HFF-Myc (cell line): ENCODE measurements at places on chromosomes 2 and 18.

DNA sequence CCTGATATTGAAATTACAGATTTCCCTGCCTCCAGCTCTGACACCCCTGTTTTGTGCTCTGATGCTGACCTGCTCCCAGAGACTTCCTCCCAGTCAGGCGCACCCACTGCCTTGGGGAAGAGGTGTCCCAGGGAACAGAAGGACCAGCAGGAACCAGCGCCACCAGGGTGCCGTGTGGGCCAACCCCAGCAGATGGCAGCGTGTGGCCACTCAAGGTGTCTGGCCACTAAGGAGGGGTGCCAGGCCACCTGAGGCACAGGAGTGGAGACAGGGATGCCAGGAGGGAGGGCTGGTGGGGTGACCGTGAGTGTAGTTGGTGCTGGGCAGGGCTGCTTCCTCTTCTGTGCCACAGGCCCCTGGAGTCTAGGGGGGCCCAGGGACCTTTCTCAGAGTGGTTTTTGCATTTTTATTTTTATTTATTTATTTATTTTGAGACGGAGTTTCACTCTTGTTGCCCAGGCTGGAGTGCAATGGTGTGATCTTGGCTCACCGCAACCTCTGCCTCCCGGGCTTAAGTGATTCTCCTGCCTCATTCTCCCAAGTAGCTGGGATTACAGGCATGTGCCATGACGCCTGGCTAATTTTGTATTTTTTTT lies 56.0 kb downstream of the TEX44 start:
- no peak for DNase-seq

- DNase-seq: no peak
Observed at GRCh38 chr2:133262893-133263292, 305.4 kb downstream of the NCKAP5 start.

DNA sequence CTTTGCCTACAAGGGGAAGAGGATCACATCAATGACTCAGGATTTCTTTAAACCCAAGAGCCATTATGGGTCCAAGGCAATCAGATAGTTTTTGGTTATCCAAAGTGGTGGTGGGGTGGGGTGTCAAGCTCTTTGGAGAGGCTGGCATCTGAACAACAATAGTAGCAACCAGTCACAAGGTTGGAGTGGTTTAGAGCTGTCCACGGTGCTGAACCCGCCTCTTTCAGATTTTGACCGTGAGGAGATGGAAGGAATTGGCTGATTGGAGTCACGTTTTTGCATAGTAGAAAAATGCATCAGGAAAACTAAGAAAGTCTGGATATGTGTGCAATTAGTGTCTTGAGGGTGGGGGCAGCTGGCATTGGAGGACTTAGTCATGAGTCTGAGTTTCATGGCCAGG lies 159.9 kb downstream of the LOXHD1 start:
- DNase-seq: no peak

DNA sequence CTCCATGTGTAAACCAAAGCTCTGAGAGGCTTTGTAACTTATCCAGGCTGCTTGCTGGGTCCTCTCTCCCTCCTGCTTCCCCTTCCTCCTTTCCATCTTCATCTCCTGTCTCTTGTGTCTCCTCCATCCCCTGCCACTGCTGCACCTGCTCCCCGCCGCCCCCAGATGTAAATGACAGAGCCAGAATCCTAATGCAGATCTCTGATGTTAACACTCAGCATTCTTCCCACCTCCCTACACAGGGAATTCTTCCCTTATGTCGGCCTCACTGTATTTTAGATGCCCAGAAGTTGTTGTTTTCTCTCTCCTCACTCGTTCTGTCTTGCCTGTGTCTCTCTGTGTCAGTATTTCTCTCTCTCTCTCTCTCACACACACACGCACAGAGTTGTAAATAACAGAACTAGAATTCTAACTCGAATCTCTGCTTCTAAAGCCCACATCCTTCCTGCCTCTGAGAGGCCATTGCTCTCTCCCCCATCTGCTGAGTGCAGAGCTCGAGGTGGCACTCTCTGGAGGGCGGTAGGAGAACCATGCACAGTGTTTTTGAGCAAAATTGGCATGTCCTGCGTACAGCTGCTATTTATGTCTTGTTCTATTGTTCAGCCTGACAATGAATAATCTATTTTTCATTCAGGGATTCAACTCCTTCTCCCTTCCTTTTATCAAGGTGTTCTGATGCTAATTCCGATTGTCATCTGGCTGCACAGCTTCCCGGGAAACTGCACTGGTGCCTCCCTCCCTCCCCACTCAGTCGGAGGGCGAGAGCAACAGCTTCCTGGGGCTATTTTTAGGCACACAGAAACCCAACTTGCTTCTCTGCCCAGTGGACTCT lies 219.9 kb downstream of the SH3RF3 start:
- DNase-seq: no peak

DNA sequence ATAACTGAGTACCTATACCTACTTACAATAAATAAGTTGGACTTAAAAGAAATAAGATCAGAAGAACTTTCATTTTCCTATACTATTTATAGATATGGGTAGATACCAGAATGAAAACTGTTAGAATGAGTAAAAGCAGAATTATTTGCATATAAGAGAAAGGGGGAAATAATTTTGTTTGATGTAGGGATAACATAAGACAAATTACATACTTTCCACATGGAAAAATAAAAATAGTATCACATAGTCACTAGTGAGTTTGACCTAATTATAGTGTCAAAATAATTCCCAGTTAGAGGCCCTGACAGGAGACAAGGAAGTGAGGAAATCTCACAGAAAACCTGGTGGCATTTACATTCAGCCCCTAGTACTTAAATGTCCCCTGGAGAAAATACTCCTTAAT lies 28.6 kb downstream of the KCMF1 start:
- no peak for DNase-seq

DNA sequence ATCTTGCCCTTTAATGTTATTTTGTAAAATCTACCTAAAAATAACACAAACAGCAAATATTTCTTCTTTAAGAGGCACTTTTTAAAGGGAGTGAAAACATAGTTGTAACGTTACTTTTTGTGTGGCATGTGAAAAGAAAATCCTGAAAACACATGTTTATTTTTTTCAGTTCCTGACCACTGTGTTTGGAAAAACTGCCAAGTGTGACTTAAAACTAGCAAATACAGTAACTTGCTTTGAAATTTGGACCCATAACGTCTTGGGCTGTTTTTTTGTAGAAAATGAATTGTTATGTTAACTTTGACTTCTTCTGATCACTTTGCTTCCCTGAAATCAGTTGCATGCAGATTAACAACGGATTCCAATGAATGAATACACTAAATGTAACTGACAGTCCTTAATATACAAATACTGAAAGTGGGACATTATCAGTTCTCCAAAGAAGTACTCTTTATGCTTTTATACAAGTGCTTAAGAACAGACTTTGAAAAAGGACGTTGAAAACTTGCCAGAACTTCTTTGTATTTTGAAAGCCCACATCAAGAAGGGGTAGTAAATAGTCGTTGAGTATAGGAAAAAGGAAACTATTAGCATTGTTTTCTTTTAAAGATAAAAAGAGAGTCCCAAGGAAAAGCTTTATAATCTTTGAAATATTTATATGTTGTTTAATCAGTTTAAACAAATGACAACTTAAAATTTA lies 96.1 kb upstream of the ZEB2 start:
- no peak for DNase-seq

DNA sequence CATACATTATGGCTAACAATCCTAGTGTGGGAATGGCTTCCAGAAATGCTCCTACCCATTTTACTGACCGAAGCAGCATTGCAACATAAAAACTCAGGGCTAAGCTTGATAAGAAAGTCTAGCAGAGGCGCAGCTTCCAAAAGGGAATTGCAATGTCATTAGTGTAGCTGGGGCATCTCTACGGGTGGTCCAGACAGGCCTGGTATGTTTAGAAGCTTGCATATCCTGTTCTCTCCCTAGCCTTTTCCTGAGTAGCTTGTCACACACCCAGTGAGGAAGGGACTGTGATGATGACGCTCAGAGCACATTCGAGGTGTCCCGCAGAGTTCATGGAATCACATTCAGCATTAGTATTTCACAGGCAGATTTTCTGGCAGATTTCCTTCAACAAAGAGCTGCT lies 38.0 kb upstream of the COL5A2 start:
- no peak for DNase-seq

- no peak for DNase-seq
Observed at GRCh38 chr2:138306626-138307025, 194.9 kb upstream of the SPOPL start.

- DNase-seq: no peak
Observed at GRCh38 chr2:68556381-68556780, 87.0 kb upstream of the PROKR1 start.

DNA sequence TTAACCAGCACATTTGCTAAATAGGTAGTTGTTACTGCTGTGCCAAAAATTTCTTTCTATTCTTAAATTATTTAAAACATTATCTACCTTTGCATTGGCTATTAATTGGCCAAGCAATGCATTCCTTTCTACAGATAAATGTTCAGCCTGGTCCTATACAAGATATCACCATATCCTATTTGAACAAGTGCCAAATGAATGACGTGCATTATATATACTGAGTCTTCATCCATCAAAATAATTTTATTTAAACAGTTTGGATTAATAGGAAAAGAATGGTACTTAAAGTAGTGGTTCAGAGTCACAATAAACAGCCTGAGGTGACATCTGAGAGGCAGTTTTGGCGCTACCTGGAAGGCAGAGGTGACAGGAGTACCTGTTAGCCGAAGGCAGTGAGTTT lies 230.1 kb upstream of the EPAS1 start:
- no peak for DNase-seq

DNA sequence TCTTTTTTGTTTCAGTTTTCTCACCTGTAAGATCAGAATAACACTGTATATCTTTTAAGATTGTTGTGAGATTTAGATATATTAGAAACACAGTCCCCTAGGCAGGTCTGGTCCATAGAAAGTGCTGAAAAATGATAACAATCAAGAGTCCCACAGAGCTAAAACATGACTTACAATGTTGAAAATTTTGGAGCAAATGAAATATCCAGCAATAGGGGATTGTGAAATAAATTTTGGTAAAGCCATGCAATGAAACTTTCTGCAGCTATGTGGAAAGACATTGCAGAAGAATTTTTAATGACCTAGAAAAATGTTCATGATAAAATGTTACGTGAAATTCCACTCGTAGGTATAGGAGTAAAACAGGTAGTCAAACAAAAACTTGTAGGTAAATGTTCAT lies 127.6 kb upstream of the SERPINE2 start:
- no peak for DNase-seq

- DNase-seq: no peak
Observed at GRCh38 chr2:9707008-9707407, 76.2 kb upstream of the YWHAQ start.

DNA sequence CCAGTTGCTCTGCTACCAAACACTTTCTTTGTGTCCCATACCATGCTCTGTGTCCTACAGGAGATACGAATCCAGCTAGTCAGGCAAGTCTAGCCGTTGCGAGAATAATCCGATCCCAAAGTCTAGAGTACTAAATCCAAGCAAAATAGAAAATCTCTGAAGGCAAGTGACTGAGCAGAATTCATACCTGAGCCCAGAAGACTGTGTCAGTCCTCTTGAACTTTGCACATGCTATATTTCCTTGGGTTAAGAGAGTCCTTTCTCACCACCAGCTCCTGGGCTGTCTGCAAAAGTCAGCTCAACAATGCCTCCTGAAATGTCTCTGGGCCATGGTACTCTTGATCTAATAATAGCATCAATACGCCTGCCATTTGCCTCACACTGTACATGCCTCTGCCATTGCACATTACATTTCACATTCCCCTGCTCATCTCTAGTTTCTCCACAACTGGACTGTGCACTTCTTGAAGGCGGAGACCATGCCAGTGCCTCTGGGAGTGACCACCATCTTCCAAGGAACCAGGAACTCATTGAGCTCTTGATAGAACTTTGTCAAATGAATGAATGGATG lies 265.8 kb upstream of the ID2 start:
- no peak for DNase-seq

DNA sequence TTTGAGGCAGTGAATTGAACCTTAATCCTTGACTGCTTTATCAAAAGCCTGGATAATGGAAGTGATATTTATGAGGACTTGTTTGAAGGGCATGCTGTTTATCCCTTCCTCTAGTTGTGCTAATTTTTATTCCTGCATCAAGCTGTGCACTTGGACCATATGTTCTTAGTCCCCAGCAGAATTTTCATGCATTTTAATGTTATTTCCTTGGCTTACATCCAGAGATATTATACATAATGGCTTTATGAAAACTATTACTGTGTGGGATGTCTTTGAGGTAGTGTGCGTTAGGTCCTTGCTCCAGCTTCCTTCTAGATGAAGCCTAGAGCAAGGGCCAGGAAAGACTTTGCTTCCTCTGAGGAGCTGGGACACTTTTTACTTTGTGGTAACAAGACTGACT lies 378.4 kb downstream of the LPIN1 start:
- DNase-seq: no peak

DNA sequence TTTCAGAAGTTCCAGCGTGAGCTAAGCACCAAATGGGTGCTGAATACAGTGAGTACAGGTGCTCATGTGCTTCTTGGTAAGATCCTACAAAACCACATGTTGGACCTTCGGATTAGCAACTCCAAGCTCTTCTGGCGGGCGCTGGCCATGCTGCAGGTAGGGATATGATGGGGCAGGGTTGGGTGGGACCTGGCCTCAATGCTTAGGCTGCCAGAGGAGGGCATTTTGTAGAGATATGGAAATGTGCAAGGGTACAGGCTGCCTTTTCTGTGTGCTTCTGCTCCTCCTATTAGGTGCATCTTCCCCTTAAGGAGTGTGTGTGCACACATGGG lies 22.1 kb downstream of the GCKR start:
- no peak for DNase-seq

DNA sequence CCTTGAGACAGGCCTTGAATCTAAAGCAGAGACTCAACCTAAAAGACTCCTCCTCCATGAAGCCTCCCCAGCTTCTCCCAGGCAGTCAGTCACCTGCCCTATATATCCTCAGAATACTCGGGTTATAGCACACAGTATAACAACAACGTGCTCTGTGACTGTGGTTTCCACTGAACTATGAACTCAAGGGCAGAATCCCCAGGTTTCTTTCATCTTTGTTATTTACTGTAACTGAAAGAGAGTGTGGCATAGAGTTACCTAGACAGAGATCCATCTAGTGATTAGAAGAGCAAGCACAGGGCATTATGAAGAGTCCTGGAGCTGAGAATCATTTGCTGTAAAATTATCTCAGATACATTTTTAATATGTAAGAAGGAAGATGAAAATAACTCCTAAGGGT lies 281.6 kb upstream of the ZNF521 start:
- no peak for DNase-seq

DNA sequence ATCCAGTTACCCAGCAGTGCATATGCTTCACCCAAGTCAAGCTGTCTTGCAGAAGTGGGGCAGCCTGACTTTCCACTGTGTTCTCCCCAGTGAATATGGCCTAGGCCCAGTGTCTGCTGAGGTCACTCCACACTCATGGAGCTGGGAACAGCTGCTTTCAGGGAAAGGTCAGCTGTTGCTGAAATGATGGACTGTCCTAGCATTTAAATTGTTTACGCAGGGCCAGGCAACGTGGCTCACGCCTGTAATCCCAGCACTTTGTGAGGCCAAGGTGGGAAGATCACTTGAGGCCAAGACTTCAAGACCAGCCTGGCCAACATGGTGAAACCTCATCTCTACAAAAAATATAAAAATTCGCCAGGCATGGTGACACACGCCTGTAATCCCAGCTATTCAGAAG lies 86.5 kb downstream of the LIPG start:
- DNase-seq: no peak

- DNase-seq: no peak
Observed at GRCh38 chr2:71291398-71291797, 40.2 kb upstream of the ZNF638 start.
